ENCODE measurements at places on chromosomes 5 and 9. TPM values are rescaled to one million over a fixed set of nuclear protein-coding genes. Genes with fewer than 3 reads are reported as not detected.

Gene MAMDC4
- polyA plus RNA-seq, result 0.43 TPM

Gene CREB3
- polyA plus RNA-seq, result 113 TPM

Gene MACIR
- 35.6 TPM for polyA plus RNA-seq

Gene DNM1
- 19.0 TPM for polyA plus RNA-seq

Gene RAPGEF6
- polyA plus RNA-seq, result 6.9 TPM

Gene PIP5K1B
- not detected for polyA plus RNA-seq

Gene GPR107
- polyA plus RNA-seq, result 8.0 TPM

Gene TSLP
- 0.15 TPM for polyA plus RNA-seq

Gene IFNA21
- not detected for polyA plus RNA-seq
